ENCODE measurements at places on chromosomes 2 and 18.

- no peak for DNase-seq
These were observed 84.7 kb downstream of the TCF4 start for GRCh38 chr18:55503167-55503820.

GRCh38 chr2:36452260-36452659, 96.7 kb downstream of the CRIM1 start:
- peak; percentile 71 for DNase-seq

DNA sequence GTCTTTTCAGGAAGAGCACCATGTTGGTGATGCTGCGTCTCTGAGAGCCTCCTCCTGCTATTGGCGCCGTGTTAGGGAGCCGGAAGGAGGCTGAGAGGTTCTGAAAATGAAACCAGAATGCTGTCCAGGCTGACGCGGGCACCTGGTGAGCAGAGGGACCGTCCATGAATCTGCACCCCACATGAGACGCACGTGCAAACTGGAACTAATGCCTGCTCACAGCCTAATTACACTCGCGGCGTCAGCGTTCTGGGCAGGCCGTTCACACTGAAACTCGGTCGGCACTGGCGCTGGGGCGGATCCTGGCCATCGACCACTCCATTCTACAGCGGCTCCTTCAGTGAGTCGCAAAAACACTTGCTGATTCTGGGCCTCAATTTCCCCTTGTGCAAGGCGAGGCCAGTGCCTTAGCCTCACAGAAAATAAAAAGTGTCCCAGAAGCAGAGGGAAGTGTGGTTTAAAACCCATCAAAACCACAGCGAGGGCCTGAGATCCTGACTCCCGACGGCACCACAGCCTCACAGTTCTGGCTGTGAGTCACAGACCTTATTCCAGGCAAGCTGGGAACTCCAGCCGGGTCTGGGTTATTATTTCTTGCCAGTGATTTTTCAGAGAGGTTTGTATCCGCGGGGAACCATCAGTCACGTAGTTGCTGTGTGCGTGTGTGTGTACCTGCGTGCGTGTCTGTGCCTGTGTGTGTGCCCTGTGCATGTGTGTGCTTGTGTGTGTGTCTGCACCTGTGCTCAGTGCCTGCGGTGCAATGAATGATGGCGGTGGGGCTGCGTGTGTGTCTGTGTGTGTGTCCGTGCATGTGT, 49.1 kb upstream of the CTDP1 start:
- DNase-seq = no peak

GRCh38 chr18:42011053-42011452, 56.0 kb downstream of the PIK3C3 start:
- DNase-seq = no peak

DNA sequence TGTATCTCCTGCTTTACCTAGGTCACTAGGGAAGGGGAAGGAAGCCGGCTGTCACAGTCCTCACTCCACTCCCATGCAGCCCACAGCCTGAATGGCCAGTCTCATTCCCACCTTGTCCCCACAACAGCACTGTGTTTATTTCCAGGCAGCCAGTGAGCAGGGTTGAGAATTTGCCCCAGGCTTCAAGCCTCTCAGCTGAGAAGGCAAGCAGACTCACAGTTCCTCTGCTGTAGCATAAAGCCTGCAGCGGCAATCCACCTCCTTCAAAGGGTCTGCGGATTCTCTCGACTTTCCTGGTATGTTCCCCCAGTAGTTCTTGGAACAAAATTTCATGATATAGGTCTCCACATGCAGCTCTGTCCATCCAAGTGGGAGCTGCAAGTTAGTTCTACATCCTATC, 262.9 kb upstream of the GULP1 start:
- DNase-seq = no peak

GRCh38 chr2:153101187-153101586, 377.4 kb downstream of the RPRM start:
- DNase-seq = no peak

GRCh38 chr18:59631583-59632181, 65.5 kb downstream of the CCBE1 start:
- DNase-seq = peak; percentile 43

DNA sequence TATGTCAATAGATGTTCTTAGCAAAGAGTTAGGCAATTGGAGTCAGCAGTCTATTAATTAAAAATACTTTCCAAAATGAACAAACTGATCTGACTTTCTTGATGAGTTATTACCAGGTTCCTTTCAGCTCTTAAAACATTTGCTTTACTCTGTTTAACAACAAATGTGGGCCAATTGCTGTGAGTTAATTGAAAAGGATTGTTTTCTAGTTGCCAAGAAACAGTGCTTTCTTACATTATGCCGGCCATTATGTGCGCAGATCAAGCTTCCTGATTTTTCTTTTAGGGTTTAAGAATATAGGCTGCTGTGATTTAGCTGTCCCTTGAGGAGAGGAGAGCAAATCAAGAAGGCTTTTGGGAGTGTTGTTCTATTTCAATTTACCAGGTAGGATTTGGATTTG, 50.5 kb upstream of the ITPRID2 start:
- no peak for DNase-seq

- no peak for DNase-seq
These were observed 227.9 kb upstream of the COPS8 start for GRCh38 chr2:236857781-236858180.

- DNase-seq = no peak
These were observed 2.1 kb upstream of the HAAO start for GRCh38 chr2:42794271-42795046.

DNA sequence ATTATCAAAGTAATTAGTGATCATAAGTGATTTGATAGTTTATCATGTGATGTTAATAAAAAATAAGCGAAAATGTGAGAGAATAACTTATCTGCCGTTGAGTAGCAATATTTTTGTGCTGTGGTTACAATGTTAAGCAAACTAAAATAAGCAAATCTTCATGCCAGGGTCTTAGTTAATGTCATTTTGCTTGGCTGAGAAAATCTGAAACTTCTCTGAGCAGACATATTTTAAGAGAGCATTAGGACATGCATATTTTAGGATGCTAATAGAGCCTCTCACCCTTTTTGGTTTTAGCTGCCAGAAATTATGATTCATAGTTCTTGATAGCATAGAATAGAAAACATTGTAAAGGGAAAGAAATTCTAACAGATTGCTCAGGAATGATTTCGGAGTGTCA, 233.5 kb upstream of the ZEB2 start:
- DNase-seq = no peak

GRCh38 chr2:47088371-47089082, 66.6 kb downstream of the STPG4 start:
- no peak for DNase-seq

GRCh38 chr2:210198326-210198725, 26.9 kb downstream of the ACADL start:
- no peak for DNase-seq

- no peak for DNase-seq
These were observed 541.3 kb upstream of the SOX11 start for GRCh38 chr2:5150871-5151270.

GRCh38 chr2:181575024-181575649, 81.8 kb downstream of the CERKL start:
- no peak for DNase-seq

DNA sequence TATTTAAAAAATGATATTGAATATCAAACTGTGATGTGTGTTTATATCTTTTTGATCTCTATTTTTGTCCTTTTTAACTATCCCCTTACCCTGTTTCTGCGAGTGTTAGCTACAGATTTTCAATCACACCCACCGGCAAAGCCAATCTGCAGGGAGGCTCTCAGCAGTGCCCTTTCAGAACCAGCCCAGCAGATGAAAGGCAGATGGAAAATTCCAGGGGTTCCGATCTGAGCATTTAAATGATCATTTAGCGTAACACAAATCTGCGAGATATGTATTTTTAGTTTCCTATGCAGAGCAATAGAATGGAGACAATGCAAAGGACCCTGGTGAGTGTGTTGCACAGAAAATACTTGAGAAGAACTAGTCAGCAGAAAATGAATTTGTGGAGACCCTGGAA, 2170.5 kb upstream of the PIK3C3 start:
- DNase-seq = no peak

- no peak for DNase-seq
These were observed 20.3 kb downstream of the KCNK3 start for GRCh38 chr2:26712486-26713465.

- DNase-seq = no peak
These were observed 71.3 kb upstream of the ACKR3 start for GRCh38 chr2:236498369-236498768.

- no peak for DNase-seq
These were observed 14.9 kb downstream of the SCG2 start for GRCh38 chr2:223587301-223587700.

DNA sequence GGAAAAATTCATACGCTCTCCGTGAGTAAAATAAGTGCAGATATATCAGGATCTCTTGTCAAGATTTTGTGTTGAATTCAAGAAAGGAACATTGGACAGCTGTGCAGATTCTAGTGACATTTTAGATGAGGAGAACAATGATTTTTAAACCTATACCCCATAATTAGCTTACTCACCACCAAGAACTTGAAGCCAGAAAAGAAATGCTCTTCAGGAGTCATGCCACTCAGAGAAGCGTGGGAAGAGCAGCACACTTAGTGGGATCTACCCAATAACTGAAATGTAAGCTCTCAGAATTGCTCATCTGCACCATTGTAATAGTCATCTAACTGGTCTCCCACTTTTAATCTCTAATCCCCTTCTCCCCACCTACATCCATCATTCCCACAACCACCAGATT, 9.2 kb upstream of the ERMN start:
- no peak for DNase-seq

GRCh38 chr2:45736757-45737704, 85.6 kb downstream of the PRKCE start:
- DNase-seq = no peak

DNA sequence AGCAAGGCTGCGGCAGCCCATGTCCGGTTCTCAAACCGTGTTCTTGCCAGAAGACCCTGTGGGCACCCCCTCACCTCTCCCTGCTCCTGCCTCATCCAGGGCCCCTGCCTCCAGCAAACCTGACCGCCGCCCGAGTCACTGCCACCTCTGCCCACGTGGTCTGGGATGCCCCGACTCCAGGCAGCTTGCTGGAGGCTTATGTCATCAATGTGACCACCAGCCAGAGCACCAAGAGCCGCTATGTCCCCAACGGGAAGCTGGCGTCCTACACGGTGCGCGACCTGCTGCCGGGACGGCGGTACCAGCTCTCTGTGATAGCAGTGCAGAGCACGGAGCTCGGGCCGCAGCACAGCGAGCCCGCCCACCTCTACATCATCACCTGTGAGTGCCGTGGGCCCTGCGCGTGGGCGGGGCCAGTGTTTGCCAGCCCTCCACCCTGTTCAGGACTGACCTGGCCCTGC, 32.2 kb downstream of the MTERF4 start:
- no peak for DNase-seq

- no peak for DNase-seq
These were observed 15.5 kb downstream of the CDCA7 start for GRCh38 chr2:173370198-173370597.

DNA sequence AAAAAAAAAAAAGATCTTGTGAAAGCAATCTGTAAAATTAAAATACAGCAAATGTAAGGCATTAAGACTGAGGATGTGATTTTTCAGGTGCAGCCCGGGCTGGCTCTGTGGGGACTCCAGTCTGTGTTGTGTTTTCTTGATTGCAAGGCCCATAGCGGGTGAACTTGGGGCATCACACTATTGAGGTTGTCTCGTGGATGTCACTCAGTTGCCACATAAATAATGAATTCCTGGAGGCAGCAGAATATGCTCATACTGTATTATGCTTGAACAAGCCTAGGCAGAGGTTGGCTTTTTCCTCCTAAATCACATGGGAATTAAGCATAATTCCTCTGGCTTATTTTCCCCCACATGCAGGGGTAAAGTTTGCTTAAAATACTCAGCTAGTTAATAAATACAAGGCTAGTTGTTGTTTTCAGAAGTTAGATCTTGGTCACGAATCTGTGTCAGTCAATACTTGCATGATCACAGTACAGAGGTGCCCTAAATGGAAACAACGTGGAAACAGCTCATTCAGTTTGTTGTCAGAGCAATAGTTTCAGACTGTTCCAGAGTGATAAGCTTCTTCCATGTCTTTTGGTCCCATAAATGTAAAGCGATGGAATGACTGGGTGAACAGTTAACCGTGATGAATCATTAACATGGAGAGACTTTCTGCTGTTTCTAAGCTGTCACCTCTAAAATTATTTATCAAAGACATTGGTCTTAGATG, 16.4 kb downstream of the GEMIN6 start:
- DNase-seq = no peak

GRCh38 chr2:84807063-84807485, 73.8 kb downstream of the TRABD2A start:
- DNase-seq = peak; percentile 97

- DNase-seq = no peak
These were observed 90.1 kb downstream of the CHN1 start for GRCh38 chr2:174914853-174915760.

DNA sequence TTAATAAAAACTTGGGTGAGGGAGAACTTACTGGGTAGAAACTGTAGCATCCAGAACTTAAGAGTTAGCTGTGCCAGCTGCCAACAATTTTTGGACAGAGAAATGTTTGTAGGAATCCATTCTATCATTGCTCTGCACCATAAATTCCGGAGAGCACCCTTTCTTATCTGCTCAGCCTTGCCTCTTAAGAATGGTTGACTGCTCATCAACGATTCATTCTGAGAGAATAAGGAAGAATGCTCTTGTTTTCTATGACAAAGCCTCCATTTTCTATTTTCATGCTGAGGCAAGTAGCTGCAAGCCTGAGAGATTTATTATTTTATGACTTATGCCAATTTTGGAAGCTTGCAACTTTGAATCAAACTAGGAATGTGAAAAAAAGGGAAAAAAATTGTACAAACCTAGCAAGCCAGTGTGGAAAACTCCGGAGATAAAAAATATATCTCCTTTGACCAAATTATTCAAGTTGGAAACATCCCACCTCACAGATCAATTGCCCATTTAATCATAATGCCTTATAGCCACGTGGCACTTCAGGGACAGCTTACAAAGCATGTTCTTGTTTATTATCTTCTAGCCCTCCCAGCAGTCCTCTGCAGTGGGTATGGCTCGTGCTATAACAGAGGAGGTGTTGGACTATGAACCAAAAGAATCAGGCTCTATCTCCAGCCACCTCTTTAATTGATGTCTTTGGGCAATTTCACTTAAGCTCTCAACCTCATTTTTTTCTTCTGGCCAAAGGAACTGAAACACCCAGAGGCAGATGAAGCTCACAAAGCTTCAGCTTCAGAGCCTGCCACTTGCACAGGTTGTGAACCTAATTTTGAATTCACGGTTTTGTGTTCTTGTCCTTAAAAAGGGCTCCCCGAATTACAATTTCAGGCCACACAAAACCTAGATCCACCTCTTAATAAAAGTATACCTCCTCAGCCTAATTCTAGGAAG, 40.9 kb upstream of the ATL2 start:
- no peak for DNase-seq

- DNase-seq = no peak
These were observed 411 bp downstream of the NARS1 start for GRCh38 chr18:57621246-57621604.

GRCh38 chr2:59312029-59312428, 1070.9 kb upstream of the FANCL start:
- no peak for DNase-seq

DNA sequence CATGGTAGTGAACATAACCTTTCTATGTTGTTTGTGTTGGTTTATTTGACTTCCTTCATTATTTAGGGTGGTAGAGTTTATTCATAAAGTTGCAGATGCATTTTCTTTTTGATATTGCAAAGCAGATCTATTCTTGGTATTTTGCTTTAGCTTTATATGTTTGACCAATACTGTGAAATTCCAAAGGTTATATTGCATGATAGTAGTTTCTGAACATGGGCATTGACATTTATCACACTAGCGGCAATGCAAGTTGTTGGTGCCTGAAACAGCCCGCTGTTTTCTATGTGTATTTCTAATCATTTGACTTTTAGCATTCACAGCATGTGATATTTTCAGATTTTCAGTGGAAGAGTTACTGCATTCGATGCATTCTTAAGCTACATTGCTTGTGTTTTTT, 87.2 kb downstream of the ASXL3 start:
- DNase-seq = no peak

GRCh38 chr2:74857725-74858124, 23.8 kb downstream of the HK2 start:
- DNase-seq = no peak
